Naive thymus-derived CD8-positive, alpha-beta T cell (primary cell): ENCODE measurements at places on chromosomes 4 and X.

GRCh38 chr4:128298852-128299251 lies 11.2 kb upstream of the PGRMC2 start:
- DNase-seq: no peak

DNA sequence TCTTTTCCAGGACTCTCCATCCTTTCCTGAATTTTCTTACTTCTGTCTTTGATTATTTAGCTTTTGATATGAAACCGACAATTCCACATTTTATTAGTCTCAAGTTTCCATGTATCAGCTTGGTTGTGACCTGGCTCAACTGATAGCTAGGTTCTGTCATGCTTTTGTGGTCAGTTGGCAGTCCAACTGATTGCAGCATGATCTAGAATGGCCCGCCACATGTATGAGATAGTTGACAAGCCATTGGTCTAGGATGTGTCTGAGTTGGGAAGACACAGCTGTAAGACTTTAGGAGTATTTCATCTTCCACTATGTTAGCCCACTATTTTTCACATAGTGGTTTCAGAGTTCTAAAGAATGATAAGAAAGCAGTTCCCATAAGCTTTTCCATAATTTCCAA lies 117.5 kb upstream of the GRID2 start:
- DNase-seq: no peak

DNA sequence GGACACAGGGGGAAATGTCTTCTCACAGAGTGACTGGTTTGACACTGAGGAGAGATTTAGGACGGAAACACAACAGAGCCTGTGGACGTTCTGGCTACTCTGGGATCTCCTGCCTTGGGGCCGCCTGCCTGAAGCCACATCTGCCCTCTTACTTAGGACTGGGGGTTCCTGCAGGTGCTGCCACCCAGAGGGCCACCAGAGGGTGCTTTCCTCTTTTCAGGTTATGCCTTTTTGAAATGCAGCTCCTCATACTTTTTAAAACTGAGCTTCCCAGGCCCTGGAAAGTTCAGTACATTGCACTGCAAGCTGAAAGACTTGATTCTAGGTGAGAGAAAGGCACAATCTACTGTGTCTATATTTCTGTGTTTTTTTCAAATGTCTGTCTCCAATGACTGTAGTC lies 92.2 kb upstream of the PGRMC2 start:
- no peak for DNase-seq

DNA sequence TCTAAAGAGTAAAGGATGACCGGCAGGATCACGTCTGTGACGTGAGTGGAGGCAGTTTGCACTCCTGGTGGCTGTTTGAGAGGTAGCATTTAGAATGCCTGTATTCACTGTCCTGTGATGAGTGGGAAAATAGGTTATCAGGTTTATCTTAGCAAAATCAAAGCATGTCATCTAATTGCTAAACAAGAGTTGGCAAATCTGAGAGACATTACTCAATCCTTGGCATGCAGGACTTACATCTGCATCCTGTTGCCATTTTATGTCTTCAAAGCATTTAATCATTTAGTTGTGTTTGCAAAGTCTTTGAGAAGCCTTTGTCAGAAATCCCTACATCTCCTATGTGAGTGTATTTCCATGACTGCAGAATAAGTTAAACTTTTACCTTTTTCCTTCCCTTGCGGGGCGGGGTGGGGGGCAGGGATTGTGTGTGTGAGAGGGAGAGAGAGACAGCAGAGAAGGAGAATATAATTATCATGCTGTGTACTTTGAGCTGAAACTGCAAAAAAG lies 41.4 kb upstream of the MSANTD1 start:
- no peak for DNase-seq

DNA sequence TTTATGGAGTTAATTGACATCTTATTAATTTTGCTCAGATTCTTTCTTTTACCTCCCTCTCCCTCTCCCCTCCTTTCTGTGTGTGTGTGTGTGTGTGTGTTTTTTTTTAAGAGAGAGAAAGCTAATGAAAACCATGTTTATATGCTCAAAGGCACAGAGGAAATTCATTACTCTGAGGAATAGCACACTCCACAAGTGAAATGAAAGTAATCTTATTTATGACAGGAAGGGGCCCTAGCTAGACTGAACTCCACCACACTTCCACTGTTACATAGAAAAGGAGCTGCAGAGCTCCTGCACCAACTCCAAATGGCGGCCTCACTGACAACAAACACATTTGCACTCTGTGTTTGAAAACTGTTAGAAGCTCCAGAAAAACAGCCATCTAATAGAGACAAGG lies 150.6 kb downstream of the RASL11B start:
- no peak for DNase-seq

DNA sequence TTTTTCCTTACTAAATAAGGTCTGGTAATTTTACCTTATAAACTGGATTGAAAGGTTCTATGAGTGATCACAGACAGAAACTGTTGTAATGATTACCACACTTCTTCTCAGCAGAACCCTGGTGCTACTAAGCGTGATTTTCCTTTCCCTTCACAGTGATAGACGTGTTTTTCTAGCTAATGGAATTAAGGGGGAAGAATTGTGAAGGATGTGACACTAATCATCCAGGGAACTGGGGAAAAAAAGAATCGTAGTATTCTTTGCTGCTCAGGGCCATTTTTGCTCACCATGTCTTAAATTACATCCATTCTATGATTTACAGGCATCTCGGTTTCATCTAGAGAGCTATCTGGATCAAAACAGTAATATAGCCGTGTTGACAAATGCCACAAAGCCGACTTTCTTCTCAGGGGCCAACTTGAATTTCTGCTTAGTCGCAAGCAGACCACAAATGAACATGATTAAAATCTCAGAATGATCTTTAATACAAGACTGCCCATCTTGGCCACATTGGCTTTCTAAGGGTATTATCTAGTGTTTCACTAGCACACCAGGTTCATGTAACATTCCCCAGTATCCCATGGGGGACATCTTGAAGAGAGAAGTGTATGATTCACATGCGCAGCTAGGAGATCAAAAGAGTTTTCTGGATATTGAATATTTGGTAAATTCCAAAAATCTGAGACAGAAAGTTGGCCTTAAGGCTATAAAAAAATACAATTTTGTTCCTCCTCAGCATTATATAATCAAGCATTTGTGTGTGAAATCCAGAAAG lies 154.0 kb downstream of the UGT8 start:
- no peak for DNase-seq

DNA sequence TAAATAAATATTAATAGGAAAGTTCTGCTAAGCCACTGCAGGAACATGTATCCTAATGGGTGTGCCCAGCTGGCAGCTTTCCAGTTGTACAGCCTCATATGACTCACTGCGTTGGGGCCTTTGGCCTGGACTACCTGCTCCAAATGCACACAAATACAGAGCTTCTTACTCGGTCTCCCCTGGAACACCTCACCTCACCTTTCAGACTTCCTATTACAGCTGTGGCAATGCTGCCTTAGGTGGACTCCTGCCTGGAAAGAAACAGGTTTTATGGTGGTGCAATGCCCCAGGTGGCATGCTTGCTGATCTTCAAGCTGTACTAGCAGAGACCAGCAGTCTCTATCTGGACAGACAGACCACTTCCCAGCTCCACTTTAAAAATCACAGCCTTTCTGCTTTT lies 85.7 kb upstream of the EXOC1L start:
- no peak for DNase-seq

- no peak for DNase-seq
These were observed 1.4 kb downstream of the ARHGEF6 start for GRCh38 chrX:136779346-136779781.

GRCh38 chrX:29541038-29541437 lies 674.3 kb upstream of the MAGEB2 start:
- no peak for DNase-seq

DNA sequence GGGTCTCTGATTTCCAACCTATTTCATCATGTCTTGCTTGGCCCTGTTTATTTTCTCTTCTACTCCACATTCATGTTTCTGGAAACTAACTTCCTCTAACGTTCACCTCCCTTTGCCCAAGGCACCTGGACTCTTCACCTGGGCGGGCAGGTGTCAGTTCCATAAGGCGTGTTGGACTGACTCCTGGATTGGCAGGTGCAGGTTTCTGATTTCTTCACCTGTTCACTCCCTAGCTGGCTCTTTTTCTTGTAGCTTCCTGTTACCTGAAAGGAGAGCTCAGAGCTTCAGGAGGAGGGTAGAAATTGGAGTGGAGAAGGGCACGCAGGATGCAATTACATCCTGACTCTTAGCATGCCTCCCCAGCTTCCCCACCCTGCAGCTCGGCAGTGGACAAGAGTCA lies 350.8 kb upstream of the KLF3 start:
- DNase-seq: no peak

- DNase-seq: no peak
These were observed 31.6 kb downstream of the ADH7 start for GRCh38 chr4:99403380-99404184.

DNA sequence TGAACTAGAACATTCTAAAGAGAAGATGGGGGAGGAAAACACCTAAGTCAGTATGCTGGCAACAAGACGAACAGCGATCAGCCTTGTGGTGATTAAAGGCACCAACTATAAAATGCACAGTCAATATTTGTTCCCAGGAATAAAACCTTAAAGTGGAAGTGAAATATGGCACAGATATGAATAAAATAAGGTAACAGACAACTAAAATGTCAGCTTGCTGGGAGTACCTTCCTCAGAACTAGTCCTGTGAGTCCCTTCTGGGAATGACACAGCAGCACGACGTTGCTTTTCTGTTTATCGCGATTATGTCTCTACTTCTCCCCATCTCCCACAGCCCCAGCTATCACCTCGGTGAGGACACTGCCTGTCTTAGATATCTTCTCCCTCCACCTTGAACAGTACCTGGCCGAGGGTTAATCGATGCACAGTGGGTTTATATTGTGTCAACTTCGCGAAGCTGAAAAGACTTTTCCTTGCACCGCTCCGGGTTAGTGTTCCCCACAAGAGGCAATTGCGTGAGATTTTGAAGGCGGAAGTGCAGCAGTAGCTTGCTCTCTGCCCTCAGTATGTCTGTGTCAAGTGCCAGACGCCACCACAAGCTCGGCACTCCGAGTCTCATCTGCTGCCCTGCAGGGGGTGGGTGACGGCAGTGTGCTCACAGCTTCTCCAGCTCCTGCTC lies 17.4 kb downstream of the MTNR1A start:
- DNase-seq: no peak

DNA sequence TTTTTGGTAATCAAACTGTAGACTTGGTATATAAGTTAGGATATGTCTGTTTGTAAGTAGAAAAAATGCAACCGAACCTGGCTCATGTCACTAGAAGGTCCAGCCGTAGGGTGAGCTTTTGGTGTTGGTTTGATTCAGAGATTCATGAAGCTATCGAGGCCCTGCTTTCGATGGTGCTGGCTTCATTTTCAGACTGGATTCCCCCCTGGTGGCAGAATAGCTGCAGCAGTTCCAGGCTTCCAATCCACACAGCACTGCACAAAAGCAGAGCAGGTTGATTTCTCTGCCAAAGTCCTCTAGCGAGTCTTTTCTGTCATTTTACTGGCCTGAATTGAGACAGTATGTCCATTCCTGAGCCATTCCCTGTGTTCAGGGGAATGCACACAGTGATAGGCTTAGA lies 33.1 kb downstream of the PDK3 start:
- peak; percentile 39 for DNase-seq

- no peak for DNase-seq
These were observed 666.9 kb upstream of the INTU start for GRCh38 chr4:126965877-126966276.

DNA sequence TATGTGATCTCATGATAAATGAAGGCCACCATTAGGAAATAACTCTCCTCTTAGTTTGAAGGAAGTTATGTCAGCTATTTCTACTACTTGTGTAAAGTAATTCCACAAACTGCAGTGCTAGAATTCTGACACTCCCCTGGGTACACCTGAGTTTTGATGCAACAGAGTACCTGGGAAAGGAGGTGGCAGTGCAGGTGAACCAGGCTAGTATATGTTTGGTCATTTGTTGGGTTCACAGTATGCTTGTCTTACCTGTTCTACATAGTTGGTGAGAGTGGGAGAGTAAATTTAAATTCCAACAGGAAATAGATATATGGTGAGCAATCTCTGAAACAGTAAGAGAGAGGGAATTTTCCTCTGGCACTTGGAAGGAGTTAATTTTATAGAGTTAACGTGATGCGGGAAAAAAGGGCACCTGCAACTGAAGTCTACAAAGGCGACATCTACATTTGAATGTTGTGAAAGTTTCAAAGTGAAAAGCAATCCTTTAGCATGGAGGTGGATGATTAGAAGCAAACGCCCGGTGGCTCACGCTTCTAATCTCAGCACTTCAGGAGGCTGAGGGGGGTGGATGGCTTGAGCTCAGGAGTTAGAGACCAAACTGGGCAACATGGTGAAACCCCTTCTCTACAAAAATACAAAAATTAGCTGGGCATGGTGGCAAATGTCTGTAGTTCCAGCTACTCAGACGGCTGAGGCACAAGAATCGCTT lies 8.3 kb upstream of the SLC10A6 start:
- no peak for DNase-seq

DNA sequence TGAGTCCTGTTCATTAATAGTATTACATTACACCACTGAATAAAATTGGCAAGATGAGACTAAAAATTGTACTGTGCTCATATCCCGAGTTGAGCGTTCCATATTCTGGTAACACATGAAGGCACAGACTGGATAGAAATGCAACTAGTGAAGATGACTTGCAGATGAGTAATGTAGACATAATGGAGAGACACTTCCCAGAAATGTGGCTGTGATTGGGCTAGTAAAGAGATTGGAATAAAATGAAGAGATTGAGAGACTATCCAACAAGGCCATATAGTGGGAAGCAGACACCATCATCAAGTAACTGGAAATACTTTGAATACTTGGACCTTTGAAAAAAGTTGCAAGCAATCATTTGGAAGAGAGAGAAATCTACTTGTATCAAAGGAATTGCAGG lies 77.3 kb downstream of the DCAF8L1 start:
- DNase-seq: no peak

DNA sequence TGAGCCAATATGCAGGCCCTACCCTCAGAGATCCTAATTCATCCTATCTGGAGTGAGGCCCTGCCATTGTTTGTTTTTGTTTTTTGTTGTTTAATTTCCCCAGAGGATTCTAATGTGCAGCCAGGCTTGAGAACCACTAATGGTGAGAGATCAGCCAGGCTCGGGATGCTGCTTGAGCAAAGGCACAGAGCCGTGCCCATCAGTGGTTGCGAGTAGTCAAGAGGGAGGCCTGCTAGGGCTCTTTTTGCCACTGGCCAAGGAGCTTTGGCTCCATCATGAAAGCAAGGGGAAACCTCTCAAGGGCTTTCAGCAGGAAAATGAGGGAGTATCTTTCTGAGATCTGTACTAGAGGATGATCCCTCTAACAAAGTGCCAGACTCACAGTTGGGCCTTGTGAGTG lies 2.7 kb downstream of the TCEANC start:
- no peak for DNase-seq
